Amygdala (tissue), 56 donors: ENCODE measurements at places on chromosomes 6 and 20.

DNA sequence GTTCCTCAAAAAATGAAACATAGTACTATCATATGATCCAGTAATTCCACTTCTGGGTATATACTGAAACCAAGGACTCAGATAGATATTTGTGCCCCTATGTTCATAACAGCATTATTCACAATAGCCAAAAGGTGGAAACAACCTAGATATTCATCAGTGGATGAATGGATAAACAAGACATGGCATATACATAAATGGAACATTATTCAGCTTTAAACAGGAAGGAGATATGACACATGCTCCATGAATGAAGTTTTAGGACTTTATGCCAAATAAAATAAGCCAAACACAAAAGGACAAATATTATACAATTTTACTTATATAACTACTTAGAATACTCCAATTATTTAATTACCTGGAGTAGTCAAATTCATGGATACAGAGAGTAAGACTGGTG lies 16.4 kb downstream of the PLCB1 start:
- no peak for DNase-seq

- no peak for DNase-seq
These were observed 94.7 kb downstream of the TMEM170B start for GRCh38 chr6:11632231-11632630.

- DNase-seq: no peak
These were observed 180.5 kb downstream of the IBTK start for GRCh38 chr6:82066991-82067411.

- no peak for DNase-seq
These were observed 227.9 kb downstream of the PREX1 start for GRCh38 chr20:48599748-48600469.

DNA sequence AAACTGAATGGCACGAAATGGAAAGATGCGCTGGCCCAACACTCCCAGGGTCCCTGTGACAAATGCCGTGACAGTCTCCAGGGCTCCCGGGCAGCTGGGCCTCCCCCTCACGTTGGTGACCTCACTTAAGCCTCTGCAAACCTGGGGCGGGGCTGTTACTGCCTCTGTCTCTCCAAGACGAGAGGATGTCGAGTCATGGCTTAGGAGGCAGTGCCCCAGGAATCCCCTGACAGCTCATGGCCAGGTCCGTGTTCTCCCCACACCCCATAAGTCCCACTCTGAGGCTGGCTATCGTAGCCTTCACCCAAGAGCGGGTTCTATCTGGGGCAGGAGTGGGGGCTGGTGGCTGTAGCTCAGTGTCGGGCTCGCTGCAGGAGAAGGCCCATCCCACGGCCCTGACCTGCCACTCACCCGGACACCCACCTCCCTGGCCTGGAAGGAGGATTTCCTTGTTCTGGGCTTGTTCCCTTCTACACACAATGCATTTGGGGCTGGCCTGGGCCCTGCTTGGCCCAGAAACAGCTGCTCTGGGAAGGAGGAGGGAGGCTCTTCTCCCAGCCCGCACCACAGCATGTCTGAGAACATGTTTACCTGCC lies 5.6 kb upstream of the RPS21 start:
- no peak for DNase-seq

DNA sequence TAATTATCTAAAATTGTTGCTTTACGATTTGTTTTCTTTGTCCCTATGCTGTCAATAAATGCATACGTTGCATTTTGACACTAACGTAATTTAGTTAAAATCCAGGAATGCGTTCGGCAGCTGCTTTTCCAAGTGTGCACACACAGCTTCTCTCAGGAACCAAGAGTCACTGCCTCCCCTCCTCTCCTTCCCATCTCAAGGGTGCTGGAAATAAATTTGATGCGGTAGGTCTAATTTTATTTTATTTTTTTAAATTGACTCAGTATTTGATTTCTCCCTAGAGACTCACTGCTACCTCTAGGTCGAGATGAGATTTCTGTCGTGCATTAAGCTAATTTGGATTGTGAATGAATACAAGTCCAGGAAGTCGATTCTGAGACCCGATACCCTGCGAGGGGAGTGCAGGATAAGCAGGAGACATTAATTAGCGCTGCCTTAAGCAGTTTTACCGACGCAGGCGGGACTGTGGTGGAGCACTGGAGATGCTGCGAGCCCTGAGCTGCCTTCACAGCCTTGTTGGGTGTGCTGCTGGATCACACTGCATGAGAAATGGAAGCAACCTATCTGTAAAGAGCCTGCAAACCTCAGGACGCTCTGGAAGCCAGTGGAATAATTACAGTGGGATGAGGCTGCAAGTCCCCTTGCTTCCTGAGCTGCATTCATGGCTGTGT lies 381.2 kb downstream of the C6orf118 start:
- DNase-seq: no peak

GRCh38 chr6:157831424-157832249 lies 8.6 kb downstream of the SNX9 start:
- no peak for DNase-seq

- peak; percentile 42 for DNase-seq
These were observed 59.9 kb downstream of the MACROD2 start for GRCh38 chr20:14055127-14055742.

DNA sequence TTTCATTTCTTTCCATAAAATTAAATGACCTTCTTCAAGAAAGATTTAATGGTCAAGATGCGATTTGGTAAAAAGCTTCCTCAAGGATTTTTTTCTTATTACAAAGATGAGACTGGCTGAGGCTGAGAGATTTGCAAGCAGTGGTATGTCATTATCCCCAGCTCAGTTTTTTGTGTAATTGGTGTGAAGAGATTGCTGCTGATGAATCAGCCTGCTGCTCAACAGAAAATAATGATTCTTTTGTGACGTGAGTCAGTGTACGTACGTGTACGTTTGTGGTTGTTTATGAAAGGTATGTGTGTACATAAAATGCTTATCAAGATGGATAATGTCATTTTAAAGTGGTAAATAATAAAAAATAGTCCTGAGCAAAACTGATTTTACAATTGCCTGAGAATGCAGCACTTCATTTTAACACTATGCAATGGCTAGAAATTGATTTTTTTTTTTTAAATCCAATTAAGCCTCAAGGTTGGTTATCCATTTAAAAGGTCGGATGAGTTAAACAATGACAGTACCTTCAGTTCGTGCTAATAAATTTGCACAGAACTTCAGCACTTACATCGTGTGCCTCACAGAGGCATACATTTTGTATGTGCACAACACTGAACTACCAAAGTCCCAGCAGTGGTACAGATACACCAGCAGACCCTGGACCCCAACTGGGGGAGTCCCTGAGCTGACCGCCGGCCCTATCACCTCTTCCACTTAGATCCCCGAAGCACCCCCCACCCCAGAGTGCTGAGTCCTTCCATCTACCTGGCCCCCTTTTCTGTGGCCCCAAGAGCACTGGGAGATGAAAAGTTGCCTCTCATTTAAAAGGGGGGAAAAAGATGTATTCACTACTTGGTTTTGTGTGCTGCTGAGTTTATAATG lies 9.7 kb upstream of the NPEPL1 start:
- DNase-seq: no peak
